Skin of body (tissue), 3 donors: ENCODE measurements at places on chromosomes 3 and 15. TPM values are rescaled to one million over a fixed set of nuclear protein-coding genes. Genes with fewer than 3 reads are reported as not detected.

The ZPLD1 gene
- total RNA-seq = 0.10 TPM

GRCh38 chr3:10672422-10672821 lies 143.6 kb upstream of the SLC6A11 start:
- DNase-seq = no peak

- DNase-seq = no peak
These were observed 16.4 kb downstream of the TAFA4 start for GRCh38 chr3:68915973-68916372.

The IL16 gene
- total RNA-seq = 8.9 TPM

The GOLGA8T gene
- total RNA-seq = 0.79 TPM

- no peak for DNase-seq
These were observed 30.5 kb downstream of the TMED3 start for GRCh38 chr15:79341396-79341795.

DNA sequence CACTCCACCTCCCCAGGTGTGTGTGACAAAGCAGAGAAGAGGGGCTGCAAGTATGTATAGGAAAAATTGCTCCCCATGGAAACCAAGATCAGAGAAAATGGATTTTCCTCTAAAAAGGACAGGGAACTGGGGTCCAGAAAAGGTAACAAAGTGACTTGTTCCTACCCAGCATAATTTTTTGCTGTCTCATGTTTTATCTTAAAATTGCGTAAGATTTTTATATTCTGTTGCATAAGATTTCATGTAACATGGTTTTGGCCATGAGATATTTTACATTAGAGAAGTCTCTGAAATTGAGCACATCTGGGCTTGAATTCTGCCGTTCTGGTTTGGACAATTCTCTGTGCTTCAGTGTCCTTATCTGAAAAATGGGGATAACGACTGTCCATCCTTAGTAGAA lies 335.7 kb upstream of the RORA start:
- no peak for DNase-seq

DNA sequence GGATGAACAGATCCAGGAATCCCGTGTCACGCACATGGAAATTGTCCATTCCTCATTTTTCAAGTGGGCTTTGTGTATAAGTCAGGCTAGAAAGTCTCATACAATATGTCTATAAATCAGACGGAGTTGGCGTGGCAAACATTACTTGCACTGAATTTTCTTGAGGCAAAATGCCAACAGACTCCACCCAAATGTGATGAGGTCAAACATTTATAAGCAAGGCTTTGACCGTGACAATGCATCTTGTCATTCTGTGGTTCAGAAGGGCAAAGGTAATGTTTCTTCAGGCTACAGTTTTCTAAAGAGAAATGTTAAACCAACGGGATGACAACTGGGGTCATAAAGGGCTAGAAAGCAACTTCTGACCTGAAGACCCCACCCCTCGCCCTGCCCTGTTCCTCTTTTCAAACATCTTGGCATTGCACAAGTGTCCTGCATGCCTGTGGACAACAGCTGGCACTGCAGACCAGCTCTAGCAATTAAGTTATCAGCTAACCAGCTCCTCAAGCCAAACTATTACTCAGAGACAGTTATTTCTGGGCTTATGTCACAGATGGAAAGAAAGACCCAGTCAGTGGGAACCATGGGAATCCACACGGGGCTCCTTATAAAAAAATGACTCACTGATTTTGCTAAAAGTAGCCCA lies 36.5 kb upstream of the SPTBN5 start:
- DNase-seq = peak; percentile 50

GRCh38 chr3:114383875-114384557 lies 90.2 kb downstream of the TIGIT start:
- peak; percentile 78 for DNase-seq

The ARGFX gene
- not detected for total RNA-seq

DNA sequence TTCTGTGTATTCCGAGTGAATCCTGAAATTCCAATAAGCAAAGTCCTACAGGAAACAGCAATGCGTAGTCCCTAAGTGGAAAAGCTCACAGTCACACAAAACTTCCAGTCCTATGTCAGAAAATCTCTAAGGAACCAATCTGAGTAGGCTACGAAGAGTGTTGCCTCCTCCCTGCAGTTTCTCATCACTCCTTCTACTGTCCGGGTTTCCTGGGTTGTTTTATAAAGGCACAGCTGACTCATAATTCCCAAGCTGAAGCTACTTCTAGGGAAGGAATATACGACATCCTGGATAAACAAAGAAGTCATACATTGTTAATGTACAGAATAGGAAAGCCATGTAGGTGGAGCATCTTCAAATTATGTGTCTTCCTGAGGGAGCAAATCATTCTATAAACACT lies 65.7 kb upstream of the RGMA start:
- DNase-seq = no peak

The ZNF860 gene
- 0.89 TPM for total RNA-seq

The AADACL2 gene
- 21.6 TPM for total RNA-seq

- DNase-seq = no peak
These were observed 15.3 kb downstream of the OR4F15 start for GRCh38 chr15:101827257-101827656.

- no peak for DNase-seq
These were observed 11.4 kb upstream of the OCA2 start for GRCh38 chr15:28110481-28110881.

The PLSCR5 gene
- total RNA-seq = not detected

DNA sequence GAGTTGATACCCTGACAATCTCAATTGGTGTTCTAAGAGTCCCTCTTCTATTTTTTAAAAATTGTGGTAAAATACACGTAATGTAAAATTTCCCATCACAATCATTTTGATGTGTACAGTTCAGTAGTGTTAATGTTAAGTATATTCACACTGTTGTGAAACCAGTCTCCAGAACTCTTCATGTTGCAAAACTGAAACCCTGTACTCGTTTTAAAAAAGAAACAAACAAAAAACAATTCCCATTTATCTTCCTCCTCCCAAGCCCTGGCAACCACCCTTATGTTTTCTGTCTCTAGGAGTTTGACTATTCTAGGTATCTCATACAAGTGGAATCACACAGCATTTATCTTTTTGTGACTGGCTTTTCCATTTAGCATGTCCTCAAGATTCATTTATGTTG lies 28.7 kb upstream of the ALPK3 start:
- no peak for DNase-seq

DNA sequence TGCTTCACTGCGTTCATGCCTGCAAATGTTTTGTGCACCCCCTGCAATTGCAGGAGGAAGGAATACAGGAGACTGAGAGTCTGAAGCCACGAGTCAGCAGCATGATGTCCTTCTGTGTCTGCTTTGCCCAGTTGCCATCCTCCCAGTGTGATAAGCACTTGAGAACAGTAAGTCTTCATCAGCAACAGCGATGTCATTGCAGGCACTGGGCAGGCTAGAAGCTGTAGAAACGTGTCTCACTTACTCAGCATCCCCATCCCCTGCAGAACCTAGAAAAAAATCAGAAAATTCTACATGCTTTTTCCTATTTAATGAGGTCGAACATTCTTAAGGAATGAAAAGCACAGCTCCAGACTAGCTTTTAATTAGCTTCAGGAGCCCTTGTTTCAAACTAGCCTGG lies 156.5 kb upstream of the LPP start:
- no peak for DNase-seq

GRCh38 chr3:136805795-136806194 lies 13.1 kb upstream of the SLC35G2 start:
- no peak for DNase-seq

- DNase-seq = no peak
These were observed 23.5 kb downstream of the MOBP start for GRCh38 chr3:39491014-39491413.

The GOLGA8B gene
- 12.3 TPM for total RNA-seq

The WDR93 gene
- total RNA-seq = 0.20 TPM

The GPR15 gene
- not detected for total RNA-seq

DNA sequence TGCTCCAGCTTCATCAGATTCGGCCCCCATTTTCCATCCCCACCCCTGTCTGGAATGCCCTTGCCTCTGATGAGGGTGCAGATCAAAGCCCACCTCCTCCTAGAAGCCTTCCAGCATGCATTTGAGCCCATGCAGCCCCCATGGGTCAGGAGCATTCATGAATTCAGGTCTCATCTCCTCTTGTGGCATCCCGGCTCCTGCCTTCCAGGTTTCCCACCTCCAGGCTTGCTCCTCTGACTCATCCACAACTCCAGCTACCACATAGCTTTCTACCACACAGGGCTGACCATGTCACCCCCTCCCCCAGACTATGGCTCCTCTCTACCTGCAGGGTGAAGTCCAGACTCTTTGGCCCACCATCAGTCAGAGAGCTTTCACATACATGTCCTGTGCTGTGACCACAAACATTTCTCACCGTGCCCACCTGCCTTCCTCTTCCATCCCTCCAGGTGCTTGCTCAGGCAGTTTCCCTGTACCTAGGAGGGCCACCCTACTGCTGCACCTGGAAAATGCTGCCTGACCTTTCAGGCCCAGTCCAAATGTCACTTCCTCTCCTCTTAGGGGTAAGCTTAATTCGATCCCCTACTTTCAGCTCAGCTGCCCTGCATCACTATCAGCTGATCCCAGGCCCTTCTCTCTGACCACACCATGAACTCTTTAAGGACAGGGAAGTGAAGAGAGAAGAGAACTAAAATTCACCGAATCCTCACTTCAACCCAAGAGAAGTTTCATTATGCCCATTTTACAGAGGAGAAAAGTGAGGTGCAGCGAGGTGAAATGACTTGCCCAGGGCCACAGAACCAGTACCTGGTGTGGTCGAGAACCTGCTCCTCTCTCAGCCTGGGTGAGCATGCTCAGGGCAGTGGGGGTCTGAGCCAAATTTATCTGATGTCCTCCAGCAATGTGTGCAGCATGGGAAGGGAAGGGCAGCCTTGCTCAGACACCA lies 13.7 kb upstream of the FGD5 start:
- DNase-seq = no peak

- DNase-seq = no peak
These were observed 219.4 kb downstream of the MEIS2 start for GRCh38 chr15:36880913-36881460.

DNA sequence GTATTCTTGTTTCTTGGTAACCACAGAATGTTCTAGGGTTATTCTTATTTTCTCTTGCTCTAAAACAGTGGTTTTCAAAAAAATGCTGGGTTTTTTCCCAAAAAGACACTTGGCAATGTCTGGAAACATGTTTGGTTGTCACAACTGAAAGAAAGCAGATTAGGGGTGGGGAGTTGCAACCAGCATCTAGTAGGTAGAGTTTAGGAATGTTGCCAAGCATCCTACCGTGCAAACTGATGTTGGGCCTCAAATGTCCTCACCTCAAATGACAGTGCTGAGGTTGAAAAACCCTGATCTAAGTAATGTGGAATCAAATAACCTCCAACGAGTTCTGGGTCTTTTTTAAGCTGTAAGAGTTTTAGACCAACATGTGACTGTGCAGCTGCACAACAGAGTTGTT lies 270.5 kb upstream of the STT3B start:
- no peak for DNase-seq
